ENCODE measurements at places on chromosomes 12 and 14.

DNA sequence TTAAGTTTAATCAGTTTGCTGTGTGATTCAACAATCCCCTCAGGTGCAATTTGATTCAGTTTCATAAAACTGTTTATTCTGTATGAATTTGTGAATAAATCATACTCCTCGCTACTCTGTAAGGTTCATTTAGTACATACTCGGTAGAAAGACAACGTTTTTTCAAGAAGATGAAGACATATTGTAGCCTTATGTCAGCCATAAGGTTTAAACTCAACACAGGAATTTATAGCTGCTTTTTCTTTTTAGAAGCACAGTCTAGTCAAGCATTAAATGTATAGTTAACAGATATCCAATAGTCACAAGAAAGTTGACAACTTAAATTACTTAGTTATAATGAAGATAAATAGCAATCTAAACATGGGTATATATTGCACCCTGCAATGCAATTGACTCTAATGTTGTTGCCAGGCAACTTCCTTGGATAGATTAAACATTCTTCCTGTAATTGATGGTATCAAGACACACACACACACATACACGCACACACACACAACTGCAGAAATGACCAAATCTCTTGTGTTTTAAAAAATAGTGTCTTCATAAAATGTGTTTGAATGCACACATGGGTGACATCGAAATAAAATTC is 151.5 kb upstream of the MGAT4C start:
- no peak for DNase-seq

- DNase-seq: no peak
These were observed 869 bp upstream of the NOVA1 start for GRCh38 chr14:26598672-26599131.

GRCh38 chr12:108098374-108098773 is 30.7 kb upstream of the WSCD2 start:
- no peak for DNase-seq

DNA sequence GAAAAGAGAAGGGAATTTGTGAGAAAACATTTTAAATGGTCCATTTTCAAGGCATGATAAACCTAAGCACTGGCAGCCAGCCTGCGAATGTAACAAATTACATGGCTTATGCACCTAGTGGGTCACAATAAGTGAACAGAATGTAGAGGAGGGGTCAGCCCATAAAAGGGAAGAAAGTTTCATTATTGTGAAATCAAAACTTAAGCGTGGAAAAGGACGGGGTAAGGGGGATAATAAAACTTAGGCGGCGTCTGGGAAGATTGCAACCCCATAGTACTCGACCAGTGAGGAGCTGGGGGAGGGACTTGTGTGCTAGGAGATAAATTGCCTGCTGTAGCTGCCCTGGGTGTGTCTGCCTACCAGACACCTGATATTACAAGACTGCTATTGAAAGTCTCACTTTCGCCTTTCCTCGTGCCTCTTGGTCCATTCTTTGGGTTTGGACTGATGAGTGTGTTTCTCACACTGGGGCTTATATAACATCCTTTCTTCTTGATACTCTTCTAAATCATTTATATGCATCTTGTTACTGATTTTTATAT is 40.6 kb downstream of the ZDHHC17 start:
- no peak for DNase-seq

DNA sequence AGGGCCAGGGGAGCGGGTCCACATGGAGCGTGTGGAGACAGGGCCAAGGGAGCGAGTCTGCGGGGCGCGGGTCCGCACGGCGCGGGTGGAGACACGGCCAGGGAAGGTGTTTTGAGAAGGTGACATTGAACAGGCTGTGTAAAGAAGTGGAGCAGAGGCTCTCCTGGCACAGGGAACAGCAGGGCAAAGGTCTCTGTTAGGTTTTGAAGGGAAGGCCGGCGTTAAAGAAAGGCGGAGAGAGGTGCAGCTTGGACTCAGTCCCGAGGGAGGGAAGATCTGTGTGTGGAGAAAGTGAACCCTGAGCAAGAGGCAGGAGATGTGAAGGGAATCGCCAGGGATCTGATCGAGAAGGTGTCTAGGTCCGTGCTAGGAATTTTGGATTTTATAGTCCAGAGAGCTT is 1.8 kb downstream of the PXMP2 start:
- DNase-seq: no peak

- DNase-seq: no peak
These were observed 37.1 kb downstream of the TRPV4 start for GRCh38 chr12:109796057-109796456.

GRCh38 chr12:76450690-76451089 is 102.5 kb upstream of the BBS10 start:
- DNase-seq: no peak

- no peak for DNase-seq
These were observed 16.2 kb downstream of the SLC17A8 start for GRCh38 chr12:100372853-100373640.

DNA sequence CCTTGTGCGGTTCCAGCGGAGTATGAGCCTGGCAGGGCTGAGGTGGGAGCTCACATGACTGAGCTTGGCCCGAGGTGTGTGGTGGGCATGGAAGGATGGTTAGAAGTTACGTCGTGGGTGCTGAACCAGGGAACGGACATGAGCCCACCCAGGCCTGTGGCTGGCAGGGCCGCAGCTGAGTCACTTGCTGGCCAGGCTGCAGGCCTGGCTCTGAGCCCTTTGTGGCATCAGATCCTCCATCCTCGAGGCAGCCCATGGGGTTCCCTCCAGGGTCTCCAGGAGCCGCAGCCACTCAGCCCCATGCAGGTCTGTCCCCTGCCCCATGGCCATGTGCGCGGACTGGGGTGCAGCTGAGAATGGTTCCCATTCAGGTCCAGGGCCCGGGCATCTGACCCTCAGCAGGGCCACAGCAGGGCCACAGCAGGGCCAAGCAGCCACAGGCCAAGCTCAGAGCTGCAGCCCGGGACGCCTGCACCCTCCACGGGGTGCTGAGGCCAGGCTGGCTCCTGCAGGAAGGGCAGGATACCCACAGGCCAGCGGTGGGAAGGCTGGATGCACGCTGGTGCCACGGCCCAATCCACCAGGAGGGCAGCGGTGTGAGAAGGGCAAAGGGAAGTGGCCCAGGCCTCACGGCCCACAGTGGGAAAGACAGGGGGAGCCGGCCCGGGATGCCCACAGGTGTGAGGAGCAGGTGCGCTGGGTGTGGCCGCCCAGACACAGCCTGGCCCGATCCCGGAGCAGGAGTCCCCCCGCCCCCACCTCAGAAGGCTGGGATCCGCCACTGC is 26.3 kb upstream of the ULK1 start:
- DNase-seq: no peak

GRCh38 chr12:52036587-52037171 is 14.6 kb upstream of the NR4A1 start:
- DNase-seq: peak; percentile 86

DNA sequence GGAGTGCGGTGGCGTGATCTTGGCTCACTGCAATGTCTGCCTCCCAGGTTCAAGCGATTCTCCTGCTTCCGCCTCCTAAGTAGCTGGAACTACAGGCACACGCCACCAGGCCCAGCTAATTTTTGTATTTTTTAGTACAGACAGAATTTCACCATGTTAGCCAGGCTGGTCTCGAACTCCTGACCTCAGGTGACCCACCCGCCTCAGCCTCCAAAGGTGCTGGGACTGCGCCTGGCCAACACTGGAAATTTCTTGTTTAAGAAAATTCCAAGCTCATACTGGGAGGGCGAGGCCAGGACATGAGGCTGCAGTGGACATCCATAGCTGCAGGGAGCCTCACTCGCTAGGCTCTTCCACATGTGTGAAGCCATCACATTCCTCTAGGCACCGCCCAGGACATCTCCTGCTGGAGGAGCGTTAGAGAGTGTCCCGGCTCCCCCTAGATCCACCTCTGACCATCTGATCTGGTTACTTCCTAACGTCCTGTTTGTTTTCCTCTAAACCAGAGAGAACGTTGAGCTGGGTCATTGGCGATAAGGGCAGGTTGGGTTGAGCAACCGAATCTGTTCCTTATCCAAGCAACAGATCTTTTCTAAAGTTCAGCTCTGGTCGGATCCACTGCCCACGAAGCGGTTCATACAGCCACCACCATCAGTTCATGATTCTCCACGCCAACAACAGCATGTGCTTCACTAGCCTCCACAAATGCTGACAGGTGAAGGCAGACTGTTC is 108.2 kb upstream of the MED13L start:
- DNase-seq: no peak

DNA sequence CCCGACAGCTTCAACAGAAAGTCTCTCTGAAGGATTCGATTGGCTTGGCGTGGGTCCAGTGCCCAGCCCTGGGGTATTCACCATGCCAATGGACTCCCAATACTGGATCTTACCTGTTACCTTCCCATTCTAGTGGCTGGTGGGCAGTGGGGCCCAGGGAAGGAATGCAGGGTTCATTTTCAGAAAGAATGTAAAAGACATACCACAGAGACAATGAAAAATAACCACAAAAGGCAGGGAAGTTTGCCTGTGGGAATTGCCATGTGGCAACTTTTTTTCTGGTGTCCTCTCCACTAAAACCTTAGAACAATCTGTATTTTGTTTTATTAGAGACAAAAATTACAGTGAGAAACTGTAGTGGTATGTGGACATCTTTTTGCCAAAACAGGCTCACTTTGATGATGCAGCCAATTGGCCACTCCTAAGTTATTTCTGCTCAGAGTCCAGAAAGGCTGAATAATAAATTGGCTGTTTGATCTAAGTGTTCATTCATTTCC is 55.2 kb downstream of the PTGER2 start:
- DNase-seq: no peak

GRCh38 chr14:51207621-51208020 is 32.4 kb upstream of the TMX1 start:
- DNase-seq: no peak

DNA sequence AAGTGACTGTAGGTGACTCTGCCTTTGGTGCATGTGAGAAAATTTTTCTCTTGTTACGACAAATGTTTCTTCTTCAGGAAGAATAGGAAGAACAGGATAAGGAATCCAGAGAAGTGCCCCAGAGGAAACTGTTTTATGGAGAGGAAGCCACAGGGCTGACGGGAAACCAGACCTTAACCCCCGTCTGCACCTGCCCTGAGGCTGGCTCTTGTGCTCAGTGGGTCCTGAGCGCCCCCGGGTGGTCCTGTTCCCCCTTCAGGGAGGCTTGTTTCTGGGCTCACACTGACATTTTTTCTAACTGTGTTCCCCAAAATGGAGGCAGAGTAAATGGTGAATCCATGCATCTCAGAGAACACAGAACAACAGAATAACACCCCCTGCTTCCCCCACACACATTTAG is 691.8 kb downstream of the TMEM121 start:
- DNase-seq: no peak

DNA sequence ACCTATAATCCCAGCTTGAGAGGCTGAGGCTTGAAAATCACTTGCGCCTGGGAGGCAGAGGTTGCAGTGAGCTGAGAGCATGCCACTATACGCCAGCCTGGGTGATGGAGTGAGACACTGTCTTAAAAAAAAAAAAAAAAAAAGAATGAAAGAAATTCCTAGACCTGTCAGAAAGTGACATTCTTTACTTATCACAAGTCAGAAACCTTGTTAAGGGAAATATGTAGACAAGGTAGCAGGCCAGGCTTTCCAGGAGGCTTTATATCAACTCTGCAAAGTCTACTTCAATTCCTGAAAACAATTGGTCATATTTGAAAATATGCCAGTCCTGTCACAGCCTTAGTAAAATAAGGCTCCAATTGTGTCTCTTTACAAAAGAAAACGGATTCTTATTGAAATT is 19.1 kb upstream of the MMP19 start:
- no peak for DNase-seq

DNA sequence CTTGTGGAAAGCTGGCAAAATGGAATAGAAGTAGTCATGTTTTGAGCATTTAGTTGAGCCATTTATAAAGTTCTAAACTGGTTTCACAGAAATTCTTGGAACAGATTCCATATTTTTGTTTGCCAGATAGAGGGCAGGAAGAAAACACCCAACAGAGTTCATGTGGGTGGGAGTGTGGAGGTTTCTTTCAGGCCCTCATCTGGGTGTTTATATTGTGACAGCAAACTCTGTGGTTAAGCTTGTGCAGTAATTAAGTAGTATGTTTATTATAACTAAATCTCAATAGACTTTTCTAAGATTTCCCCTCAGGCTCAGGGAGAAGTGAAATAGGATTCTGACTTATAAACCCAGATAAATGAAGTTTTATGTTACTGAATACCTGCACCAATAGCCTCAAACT is 57.4 kb downstream of the SPPL3 start:
- DNase-seq: no peak

DNA sequence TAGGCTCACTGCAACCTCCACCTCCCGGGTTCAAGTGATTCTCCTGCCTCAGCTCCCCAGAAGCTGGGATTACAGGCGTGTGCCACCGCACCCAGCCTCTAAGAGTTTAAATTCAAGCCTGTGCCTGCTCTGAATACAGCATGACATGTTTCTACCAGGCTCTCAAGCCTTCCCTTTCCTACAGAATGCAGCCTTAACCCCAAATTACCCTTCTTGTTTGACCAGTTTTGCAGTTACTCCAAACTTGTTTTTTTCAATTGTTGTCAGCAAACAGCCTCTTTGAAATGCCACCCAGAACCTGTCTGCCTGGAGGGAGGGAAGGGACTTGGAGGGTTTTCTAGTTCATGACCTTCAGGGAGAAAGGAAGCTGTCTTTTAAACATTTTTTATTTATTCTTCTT is 15.4 kb downstream of the GLTP start:
- no peak for DNase-seq
